NAMALWA (cell line): ENCODE measurements at places on chromosomes 6 and 20.

DNA sequence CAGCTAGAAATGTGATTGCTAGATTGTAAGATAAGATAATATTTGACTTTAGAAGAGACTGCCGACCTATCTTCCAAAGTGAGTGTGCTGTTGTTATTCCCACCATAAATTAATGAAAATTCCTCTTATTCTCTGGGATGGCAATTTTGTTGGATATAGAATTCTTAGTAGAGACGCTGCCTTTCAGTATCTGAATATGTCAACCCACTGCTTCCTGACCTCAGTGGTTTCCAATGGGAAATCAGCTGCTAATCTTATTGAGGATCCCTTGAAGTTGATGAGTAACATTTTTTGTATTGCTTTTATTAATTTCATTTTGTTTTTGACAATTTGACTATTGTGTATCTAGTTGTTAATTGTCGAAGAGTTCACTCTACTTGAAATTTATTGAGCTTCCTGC is 313.0 kb downstream of the BMP2 start:
- no peak for DNase-seq

DNA sequence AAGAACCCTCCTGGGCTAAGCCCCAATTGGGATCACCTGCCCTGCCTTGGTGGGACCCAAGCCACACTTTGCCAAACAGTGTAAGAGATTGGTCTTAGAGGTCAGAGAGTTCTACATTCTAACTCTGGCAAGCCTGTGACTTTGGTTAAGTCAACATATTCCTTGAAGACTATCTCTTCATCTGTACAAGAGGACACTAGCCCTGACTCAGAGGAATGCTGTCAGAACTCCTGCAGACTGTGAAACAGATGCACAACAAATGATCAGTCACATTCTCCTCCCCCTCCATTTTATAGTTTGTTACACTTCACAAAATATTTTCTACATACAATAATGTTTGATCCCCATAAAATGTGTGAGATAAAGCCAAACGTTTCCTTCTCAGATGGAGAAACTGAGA is 91.7 kb upstream of the EPB41L1 start:
- no peak for DNase-seq

GRCh38 chr6:2695454-2696095 is 55.1 kb downstream of the MYLK4 start:
- peak; percentile 33 for DNase-seq

GRCh38 chr6:89200706-89201215 is 16.4 kb downstream of the GABRR1 start:
- DNase-seq = no peak

- DNase-seq = no peak
Observed at GRCh38 chr6:43699564-43700186, 12.1 kb upstream of the MRPS18A start.

DNA sequence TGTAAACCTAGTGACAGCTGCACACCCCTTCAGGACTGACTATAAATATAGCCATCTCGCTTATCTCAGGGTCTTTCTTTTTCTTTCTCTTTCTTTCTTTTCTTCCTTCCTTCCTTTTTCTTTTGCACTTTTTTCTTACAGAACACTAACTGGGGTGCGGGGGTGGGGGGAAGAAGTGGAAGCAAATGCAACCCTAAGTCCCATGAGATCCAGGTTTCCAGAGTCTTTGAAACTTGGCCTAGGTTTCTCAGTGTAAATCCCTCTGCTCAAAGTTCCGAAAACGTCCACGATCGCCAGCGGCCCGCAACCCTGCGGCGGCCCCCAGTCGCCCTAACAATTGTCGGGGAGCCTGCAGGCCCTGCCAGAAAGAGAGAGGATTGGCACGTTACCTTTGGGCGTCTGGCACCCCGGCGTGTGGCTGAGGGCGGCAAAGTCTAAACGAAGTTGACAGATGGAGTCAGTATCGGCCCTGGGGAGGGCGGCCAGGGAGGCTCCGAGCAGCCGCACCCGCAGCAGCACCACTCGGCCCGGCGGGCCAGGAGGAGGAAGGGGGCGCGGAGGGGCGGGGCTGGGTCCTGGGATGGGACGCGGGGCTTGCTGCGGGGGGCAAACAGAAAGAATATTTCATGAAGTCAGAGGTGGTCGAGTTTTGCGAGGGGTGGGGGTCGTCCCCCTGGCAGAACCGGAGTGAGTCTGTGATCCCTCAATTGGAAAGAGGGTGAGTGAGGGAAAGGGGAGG is 577 bp upstream of the FOXF2 start:
- no peak for DNase-seq

DNA sequence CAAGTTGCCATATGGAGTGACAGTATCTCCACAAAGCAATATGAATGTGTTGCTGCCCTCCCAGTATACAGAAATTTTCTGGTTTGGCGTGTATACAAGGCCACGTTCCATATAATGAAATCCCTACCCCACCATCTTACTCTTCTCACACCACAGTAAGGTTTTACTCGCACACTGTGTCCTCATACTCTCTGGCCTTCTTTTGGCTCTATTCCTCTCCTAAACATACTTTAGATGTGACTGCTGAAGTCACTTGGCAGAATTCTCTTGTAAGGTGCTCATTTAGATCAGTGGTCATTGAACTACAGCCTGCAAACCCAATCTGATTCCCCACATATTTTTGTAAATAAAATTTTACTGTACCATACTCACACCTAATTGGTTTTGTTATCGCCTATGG is 123.2 kb downstream of the RFPL4B start:
- no peak for DNase-seq

DNA sequence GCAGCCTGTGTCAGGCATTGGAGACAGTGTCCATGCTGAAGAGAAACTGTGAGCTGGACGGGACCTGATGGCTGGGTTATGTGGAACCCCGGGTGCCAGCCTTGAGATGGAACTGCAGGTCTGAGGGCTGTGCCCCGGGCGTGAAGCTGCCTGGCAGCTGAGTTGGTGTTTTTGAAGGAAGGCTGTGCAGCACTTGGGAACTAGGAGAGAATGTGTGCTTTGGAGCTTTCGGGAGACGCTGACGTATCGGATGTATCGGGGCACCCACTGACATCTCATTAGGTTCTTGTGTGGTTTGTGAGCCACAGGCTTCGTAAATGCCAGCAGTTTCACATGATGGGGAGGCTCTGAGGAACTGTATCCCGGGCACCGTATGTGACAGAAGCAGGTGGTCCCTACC is 2.2 kb downstream of the DLGAP4 start:
- no peak for DNase-seq

DNA sequence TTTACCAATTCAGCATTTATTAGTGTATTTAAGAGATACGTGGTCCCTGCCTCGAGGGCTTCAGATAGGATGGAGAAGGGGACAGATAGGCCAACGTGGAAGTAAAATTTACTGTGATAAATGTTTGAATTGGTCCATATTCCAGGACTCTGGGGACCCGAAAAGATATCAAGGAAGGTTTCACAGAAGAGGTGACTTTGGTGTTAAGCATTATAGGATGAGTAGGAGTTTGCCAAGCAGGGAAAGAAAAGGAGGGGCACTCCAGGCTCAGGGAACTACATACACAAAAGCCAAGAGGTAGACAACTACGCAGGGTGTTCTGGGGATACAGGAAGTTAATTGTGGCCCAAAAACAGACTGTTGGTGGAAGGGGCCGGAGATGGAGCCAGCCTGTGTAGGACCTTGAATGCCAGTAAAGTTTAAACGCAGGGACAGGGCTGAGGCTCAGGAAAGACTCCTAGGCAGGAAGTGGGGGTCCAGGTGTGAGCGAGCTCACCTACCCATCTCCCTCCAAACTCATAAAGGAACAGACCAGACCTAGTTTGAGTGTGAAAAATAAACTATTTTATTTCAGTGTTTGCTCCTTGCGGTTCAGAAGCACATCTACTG is 37.0 kb downstream of the TGM2 start:
- no peak for DNase-seq

DNA sequence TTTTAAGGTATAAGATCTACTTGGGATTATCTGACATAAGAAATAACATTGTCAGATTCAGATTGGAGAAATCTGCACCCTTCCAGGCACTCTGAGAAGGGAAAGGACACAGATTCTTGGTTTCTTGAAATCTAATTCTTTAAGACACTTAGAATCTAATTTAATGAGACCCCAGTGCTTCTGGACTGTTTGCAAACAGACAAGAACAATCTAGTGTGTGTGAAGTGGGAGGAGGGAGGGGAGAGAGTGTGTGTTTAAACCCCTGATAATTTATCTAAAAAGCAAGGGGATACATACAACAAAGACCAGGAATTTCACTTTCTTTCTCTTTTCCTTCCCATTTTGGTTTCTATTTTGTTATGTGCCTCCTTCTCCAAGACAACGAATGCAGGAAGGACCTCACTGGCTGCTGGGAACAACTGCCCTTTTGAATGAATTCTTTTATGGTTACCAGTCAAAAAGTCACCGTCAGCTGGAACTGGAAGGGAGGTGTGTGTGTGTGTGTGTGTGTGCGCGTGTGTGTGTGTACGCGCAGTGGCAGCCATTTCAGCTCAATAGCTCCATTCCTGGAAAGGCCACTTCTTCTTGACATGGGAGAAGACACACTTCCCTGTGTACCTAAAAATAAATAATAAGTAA is 129.4 kb downstream of the BCAS1 start:
- DNase-seq = no peak

GRCh38 chr6:83153883-83154521 is 39.1 kb downstream of the PGM3 start:
- DNase-seq = no peak

DNA sequence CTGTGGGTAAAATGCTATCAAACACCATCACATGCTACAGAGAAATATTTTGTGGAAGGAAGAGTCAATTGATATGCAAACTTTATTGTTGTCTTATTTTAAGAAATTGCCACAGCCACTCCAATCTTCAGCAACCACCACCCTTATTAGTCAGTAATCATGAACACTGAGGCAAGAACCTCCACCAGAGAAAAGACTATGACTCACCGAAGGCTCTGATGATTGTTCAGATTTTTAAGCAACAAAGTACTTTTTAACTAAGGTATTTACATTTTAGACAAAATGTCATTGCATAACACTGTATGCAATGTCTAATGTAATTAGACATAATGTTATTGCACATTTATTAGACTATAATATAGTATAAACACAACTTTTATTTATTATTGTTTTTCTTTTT is 26.2 kb upstream of the MMP24 start:
- no peak for DNase-seq

DNA sequence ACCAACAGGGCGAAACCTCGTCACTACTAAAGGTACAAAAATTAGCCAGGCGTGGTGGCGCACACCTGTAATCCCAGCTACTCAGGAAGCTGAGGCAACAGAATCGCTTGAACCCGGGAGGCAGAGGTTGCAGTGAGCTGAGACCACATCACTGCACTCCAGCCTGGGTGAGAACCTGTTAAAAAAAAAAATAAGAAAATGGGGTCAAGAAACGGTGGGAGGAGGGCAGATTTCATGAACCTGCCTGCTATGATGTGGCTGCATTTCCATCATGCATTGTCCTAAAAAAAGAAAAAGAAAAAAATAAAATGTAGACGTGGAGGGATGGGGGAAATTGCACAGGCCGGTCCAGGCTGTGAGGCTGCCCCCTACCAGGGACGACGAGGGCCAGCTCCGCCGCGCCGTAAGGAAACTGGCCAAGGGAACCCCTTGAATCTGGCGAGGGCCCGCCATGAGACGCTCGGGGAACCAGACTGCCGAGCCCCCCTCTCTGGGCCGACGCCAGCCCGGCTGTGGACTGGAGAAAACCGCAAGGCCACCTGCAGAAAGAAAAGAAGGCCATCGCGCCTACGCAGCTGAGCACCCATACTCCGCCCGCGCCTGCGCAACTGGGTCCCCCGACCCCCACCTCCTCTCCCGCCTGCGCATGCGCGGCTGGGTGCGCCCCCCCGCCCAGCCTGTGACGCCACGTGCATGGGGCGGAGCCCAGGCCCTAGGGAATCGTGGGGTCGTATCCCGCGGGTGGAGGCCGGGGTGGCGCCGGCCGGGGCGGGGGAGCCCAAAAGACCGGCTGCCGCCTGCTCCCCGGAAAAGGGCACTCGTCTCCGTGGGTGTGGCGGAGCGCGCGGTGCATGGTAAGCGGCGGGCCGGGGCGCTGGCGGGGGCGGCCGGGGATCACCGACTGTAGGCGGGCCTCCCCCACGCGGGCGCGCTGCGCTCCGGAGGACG is at the start of gene ENTPD6:
ENTPD6 (plus strand) TSS at position 699 of the 948 bp plus-strand sequence. CDS start 10,825 bp downstream, outside the sequence.
- peak; percentile 94 for DNase-seq

- DNase-seq = no peak
Observed at GRCh38 chr6:73665686-73666319, 12.0 kb upstream of the SLC17A5 start.

DNA sequence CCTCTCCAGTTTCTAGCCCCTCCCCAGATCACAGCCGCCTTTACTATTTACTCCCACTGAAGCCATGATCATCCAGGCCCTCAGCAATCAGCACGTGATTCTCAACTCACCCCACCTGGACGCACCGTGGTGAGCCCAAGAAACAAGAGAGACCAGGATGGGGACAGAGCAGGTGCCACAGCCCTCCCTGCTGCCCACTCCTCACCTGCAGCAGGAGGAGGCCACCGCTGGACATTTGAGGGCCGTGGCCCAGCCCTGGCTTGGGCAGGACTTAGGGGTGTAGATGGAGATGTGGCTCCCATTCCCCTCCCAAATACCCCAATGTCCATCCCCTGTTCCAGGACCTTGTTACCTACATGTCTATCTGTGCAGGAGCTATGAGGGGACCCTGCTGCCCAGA is 20.3 kb downstream of the HLA-F start:
- DNase-seq = no peak

DNA sequence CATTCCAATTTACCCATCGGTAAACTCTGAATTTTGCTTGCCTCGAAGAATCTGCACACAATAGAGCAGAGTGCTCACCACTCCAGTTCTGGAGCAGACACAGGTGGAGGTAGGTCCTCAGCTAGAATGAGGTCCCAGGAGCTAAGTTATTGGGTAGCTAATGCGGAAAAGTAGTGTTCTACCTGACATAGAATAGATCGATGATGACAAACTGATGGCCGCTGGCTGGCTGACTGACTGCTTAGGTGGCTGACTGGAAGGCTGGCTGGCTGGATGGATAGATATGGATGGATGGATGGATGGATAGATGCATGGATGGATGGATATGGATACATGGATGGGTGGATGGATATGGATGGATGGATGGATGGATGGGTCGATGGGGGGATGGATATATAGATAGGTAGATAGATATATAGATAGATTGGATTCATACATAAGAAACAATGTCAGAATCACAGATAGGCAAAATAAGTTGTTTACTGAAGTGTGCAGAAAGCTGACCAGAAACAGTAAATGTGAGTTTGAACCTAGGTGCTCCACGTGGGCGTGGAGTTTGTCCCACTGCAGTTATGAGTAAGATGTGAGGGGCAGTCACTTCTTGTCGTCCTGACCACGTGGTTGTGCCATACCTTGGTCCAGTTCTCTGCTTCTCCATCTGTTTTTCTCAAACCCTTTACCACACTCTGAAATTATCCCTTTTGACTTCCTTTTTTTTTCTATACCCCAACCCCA is 62.1 kb downstream of the TBXT start:
- DNase-seq = no peak
